ENCODE measurements at places on chromosomes 3 and 15.

DNA sequence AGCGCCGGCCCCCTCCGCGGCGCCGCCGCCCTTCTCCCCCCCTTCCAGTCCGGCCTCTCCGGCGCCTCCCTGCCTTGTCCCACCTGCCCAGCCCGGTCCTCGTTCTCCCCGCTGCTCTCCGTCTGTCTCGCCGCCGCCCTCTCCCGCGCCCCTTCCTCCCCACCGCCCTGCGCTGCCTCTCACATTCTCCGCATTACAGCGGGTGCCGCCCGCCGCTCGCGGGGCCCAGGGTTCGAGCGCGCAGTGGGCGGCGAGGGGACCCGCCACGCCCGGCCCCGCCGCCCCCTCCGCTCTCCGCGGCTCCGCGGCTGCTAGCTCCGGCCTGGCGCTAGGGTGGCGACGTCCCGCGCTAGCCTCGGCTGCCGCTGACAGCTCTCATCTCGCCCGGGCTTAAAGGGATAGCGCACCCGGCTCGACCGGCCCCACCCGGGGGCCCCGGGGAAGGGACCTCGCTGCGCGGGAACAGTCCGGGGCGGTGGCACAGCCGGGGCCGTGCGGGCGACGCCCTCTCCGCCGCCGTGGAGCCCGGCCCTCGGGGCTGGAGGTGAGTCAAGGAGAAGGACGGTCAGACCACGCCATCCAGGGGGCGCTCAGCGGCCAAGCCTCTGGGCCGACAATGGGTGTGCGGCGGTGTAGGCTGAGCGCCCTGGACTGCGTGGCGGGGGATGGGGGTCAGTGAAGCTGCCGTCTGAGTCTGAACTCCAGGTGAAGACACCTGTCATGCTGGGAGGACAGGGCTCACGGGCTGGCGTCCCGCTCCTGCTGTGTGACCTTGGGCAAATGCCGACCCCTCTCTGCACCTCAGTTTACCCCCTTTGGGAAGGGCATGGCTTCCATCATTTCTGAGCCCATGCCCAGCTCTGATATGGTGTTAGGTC, 187.4 kb upstream of the LINGO1 start:
- no peak for DNase-seq

DNA sequence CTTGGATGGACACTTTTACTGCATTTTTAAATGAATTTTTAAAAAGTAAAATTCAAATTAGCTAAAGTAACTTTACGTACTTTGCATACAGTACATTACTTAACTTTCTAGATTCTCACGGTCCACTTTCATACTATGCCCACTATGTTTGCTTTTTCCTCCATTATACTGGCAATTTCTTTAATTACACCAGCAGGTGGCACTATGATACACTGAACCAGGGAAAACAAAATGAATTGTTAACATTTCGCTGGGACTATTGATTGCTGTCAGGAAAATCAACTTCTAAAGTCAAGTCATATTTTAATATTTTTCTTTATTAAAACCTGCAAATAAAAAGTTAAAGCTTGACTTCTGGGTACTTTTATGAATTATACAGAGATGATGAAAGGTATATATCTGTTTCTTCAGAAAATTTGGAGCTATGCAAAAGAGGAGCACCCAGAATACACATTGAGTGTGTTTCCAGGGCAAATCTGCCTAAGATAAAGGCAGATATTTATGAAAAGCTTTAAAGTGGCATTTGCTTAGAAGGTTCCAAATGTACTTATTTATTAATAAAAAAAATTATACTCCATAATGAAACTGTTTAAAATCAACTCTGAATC, 21.8 kb upstream of the POU1F1 start:
- DNase-seq: no peak

DNA sequence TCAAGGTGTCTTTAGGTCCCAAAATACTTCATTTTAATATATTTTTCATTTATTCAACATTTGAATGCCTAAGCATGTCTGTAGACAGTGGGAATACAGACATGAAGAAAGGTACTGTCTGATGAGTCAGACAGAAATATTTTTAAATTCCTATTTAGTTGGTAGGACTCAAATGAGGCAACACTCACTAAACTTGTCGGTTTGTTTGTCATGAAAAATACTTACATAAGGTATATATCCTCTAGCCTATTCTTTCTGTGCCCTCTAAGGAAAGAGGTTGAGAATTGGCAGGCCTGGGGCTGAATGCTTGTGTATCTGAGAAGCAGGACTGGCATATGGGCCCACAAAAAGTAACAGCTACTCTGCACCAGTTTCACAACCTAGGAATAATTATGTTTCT, 423.6 kb upstream of the MDFIC2 start:
- DNase-seq: no peak

- no peak for DNase-seq
Measured at GRCh38 chr3:146283781-146284445, 33.0 kb upstream of the PLSCR4 start.

GRCh38 chr3:108345492-108346205, 49.3 kb downstream of the HHLA2 start:
- no peak for DNase-seq

DNA sequence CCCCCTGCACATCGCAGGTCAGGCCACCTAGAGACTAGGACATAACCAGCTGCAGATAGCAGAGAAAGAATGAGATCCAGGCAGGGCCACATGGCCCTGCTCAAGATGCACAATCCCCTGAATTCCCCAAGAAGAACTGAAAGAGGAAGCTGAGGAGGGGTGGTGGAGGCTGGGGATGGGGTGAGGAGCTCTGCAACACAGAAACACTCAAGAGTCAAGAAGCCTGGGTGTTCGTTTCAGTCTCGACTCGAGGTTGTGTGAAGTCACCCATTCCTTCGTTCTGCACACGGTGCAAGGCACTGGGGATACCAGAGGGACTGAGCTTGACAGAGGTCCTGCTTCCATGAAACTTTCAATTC, 62.0 kb downstream of the TLE3 start:
- DNase-seq: no peak

DNA sequence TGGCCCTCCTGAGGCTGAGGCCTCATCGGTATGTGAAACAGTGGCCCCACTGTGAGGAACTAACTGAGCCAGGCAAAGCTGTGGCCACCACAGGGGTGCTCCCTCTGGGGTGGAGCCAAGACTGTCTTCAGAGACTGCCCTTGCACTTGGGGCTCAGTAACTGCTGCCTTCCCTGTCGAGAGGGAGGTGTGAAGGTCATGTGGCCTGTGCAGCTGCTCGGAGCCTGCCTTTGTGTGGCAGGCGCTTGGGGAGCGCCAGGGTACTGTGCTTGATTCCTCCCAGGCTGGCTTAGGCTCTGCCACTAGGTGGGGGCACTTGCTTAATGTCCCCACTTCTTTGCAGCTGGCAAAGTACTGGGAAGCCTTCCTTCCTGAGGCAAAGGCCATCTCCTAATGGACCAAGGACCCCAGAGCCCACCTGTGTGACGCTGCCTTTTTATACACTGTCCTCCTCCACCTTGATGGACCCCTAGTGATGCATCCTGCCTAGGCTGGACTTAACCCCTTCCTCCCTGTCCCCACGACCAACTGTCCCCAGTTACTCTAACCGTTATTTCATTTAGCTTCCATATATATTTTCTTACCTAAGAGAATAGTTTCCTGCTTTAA, 14.2 kb upstream of the SNX22 start:
- DNase-seq: peak; percentile 59

DNA sequence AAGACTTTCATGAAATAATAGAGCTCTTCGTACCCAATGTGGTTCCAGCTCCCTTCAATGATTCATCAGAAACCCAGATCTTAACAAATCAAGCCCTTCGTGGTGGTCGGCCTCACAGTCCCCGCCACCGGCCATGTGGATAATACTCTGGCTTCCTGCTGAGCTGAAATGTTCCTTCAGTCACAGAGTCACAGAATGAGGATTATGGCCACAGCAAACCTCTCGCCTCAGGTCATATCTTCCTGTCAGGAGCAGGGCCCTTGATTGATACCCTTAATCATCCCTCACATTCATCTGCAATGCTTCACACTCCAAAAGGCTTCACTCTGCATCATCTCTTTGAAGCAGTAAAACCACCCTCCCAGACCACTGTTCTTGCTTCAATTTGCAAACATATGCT, 452.6 kb downstream of the OCA2 start:
- DNase-seq: no peak

DNA sequence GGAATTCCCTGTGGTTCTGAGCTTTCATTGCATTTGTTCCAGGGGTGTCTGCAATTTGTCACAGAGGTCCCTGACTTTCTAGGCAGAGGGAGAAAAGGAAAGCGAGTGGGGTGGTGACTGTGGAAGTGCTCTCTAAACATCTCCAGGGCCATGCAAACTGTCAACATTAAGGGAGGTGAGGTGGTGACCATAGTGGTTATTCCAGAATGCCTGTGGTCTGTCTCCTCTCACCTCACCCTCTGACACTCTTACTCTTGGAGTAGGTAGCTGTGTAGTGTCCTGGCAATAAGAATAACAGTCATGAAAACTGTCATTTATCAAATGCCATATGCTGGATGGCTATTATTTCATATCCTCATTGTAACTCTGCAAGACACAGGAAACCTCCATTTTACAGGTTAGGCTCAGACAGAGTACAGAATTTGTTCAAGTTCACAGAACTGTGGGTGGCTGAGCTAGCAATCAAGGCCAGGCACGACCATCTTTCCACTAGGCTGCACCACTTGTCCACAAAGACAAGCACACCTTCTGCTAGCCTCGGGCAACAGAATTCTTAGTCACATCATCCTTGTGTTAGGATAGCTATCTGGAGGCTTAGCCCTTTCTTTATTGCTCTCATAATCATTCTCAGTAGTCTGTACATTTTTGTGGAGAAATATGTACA, 179.4 kb downstream of the CD47 start:
- no peak for DNase-seq

- DNase-seq: no peak
Measured at GRCh38 chr15:94033683-94034020, 197.7 kb upstream of the MCTP2 start.

DNA sequence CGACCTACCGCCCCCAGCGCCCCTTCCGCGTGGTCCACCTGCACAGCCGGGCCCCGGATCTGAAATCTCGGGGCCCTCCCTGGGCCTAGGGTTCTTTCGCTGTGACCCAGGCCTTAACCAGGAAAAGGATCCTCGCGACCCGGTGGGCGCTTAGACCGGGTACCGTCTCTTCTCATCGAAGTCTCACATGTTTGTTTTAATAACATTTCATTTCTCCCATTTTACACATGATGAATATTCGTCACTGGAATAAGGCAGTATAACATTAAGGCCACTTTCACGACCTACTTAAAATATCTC, 277 bp upstream of the DALRD3 start:
- DNase-seq: no peak

GRCh38 chr3:33152363-33153360, 38.8 kb downstream of the CRTAP start:
- no peak for DNase-seq

DNA sequence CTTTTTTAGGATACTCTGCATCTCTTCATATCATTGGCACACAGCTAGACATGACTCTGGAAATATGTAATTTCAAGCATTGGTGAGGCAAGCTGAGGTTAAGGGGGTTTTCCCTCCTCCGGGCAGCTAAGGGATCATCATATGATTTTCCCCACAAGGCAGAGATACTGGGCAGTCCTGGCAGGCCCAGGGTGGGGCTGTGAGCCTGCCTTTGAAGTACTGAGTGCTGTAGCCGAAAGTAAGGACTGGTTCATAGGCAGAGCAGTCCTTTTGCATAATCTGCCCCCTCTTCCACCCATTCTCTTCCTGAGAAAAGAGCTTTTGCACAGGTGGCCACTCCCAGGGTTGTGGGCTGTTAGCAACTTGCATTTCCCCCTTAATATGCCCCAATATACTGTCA, 168.8 kb upstream of the MANF start:
- no peak for DNase-seq

DNA sequence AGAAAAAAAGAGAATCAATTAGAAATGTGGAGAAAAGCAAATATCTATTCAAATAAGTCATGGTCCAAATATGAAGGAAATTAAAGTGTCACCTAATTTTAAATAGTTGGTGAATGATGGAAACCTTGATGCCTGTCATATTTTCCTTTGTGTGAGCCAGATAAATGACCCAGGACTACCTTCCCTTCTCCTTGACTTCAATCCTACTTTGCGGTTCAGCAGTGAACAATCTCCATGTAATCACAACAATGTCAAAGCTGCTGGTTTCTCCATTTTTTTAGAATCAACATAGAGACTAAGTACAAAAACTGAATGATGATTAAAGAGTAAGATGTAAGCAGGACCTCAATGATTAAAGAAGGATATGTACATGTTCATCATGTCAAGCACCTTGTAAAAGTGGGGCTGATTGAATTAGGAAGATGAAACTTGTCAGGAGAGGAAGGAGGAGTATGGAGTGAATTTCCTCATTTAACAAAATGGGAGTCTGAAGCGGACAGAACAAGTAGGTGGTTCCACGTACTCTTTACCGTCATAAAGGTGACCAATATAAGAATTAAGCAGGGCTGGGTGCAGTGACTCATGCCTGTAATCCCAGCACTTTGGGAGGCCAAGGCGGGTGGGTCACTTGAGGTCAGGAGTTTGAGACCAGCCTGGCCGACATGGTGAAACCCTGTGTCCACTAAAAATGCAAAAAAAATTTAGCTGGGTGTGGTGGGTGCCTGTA, 43.1 kb downstream of the TRPM1 start:
- DNase-seq: no peak

GRCh38 chr3:15300323-15301078, 31.9 kb downstream of the SH3BP5 start:
- no peak for DNase-seq

DNA sequence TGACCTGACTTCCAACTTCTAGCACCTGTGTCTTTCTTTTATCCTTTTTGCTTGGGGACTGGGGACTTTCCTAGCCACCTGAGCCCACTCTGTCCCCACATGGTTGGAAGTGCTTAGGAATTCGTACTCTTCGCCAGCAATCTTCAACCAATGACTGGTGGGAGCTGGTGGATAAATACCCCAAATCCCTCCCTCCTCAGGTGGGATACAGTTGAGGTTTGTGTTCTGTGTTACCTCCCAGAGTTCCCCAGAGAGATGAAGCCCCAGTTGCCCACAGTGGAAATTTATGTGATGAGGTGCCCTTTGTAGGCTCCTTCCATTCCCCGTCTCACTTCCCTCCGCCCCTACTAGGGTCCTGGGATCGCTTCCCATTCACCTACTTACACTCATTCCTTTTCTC, 40.1 kb upstream of the CFAP161 start:
- no peak for DNase-seq

DNA sequence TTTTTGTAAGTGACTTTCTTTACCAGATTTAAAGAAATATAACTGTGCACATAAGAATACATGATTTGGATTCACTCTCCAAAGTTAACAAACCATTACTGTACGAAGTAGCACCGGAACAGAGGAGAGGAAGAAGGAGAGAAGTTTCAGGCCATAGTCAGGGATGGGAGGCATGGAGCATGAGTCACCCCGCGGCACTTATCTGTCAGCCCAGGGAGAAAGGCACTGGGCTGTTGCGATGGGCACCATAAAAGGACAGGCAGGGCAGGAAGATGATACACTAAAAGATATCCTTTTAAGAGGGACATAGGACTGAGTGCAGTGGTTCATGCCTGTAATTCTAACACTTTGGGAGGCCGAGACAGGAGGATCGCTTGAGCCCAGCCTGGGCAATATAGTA, 37.0 kb downstream of the TTC23 start:
- no peak for DNase-seq

- no peak for DNase-seq
Measured at GRCh38 chr3:126487151-126487771, 11.6 kb upstream of the ZXDC start.
